Lower lobe of right lung (tissue), 2 donors: ENCODE measurements at places on chromosomes 11 and 22.

GRCh38 chr11:119340335-119341221 lies at the start of gene C1QTNF5:
Gene C1QTNF5, minus strand, starts transcription at chr11:119340883. Its CDS starts 486 bp downstream, at chr11:119340397.
- DNase-seq, result peak; percentile 77

DNA sequence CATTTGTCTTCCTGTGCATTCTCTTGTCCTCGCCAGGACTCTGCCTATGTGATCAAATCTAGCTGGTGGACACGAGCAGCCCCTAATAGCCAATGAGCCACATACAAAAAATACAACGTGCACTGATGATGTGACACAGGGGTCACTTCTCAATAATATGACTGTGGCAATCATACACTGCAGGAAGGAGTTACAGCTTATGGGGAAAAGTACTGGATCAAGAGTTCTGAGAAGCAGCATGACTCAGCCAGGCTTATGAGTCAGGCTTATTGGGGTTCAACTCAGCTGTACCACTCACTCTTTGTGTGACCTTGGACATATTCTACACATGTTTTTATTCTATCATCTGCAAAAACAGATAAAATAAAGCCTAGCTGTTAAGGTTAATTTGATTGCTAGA lies 889.4 kb upstream of the TENM4 start:
- DNase-seq, result no peak

DNA sequence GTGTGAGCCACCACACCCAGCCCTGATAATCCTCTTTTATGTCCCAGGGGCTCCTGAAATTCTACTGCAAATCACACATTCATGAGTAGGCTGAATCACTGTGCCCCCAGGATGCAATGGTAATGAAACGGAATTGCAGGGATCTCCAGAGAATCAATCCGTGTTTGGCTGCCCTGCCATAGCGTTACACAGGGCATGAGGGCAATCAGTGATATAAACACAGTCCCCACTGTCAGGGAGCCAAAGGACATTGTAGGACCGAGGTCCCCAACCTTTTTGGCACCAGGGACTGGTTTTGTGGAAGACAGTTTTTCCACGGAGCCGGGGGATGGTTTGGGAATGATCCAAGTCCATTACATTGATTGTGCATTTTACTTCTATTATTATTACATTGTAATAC lies 9.0 kb upstream of the PLA2G6 start:
- no peak for DNase-seq

DNA sequence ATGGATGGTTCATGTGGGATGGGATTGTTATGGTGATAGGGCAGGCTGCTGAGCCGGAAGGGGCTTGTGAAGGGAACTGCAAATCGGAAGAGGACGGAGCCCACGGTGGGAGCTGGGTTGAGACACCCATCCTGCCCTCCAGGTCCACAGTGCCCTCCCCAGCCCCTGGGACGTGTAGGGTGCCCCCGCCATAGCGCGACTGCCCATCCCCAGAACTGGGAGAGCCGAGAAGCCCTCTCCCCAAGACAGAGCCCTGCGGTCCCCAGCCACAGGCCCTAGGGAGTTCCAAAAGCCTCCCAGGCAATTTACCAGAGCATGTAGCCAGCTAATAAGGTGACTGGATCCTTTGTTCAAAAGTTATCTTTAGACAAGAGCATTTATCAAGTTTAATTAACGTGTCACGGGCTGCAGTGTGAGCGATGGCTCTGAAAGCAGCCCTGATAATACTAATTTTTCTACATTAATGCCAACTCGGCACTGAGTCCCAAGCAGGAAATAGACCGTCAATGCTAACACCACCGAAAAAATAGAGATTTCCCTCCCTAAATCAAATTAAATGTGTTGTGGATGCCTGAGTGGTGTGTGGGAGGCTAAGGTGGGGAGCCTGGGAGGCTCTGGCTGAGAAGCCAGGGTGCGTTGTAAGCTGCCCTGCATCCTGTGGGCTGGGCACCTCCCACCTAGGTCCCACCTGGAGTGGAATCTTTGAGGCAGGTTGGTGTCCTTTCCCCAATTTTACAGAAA lies 76.8 kb upstream of the RTL6 start:
- DNase-seq, result no peak

DNA sequence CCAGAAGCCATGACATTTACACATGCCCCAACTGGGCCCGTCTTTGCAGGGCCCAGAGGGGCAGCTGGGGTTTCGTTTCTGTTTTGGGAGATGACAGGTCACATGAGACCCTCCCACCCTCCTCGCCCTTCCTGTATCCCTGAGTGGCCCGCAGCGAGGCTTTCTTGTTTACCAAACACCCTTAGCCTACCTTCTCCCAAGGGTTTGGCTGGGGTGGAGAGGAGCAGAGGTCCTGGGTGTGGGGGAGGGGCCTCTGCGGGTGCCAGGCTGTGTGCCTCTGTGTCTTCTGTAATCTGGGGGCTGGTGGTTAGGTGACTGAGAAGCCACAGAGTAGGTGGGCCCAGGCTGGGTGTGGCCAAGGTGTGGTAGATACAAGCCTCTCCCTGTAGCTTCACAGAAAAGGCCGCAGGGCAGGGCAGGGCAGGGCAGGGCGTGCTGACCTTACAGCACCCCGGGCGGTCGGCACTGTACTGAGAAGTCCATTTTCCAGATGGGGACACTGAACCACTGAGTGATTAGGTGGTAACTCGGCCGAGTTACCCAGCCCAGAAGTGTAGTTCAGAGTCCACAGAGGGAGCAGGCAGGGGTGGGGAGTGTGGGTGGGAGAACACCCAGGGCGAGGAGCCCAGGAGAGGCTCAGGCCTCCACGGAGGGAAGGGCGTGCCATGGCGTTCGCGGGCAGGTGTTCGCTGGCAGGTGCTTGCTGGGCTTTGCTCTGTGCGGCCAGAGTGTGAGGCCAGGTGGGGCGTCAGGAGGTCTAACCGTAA lies 8.7 kb downstream of the PRR5 start:
- DNase-seq, result no peak

DNA sequence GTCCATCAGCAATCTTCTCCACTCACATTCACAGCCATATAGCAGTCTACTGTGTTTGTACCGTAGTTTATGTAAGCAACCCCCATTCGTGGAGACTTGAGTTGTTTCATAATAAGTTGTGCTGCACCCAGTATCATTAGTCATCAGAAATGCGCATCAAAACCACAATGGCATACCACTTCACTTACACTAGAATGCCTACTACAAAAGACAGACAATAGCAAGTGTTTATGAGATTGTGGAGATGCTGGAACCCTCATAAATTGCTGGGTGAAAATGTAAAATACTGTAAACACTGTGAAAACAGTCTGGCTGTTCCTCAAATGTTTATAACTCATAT lies 133.3 kb downstream of the ATXN10 start:
- DNase-seq, result no peak

GRCh38 chr22:23909296-23909898 lies 15.2 kb downstream of the MIF start:
- DNase-seq, result no peak

- peak; percentile 79 for DNase-seq
Observed at GRCh38 chr22:29344137-29344536, 28.6 kb upstream of the RASL10A start.

GRCh38 chr11:114105611-114106010 lies 46.1 kb downstream of the ZBTB16 start:
- no peak for DNase-seq

DNA sequence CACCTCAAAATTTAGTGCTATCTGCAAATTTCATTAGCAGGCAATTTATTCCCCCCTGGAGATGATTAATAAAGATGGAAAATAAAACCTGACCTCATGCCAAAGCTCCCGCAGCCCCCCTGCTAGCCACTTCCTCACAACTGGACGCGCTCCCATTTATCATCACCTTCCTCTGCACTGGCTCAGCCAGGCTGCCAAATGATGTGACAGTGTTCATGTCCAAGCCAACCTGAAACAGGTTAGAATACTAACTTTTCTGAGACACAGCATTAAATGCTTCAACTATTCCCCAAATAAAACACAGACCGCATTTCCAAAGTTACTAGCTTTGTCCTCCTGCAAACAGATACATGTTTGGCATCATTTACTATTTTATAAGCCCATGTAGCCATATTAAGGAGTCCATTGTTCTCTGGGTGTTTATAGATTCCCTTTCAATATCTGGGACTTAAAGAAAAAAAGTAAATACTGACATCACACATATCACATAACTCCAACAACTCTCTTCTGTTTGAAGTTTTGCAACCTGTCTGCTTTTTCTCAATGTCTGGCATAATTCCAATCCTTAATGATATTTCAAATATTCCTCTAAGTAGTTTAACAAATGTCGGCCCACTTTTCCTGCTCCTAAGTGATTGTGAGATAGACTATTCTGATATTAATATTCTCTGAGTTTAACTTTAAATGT lies 829.7 kb upstream of the FAT3 start:
- no peak for DNase-seq

GRCh38 chr11:16977994-16978315 lies 36.3 kb downstream of the PLEKHA7 start:
- no peak for DNase-seq

GRCh38 chr22:41620589-41621098 lies at the start of gene DESI1:
Gene DESI1, minus strand, starts transcription at chr22:41621043. Its CDS starts 204 bp downstream, at chr22:41620839.
- no peak for DNase-seq
